CD4-positive, alpha-beta memory T cell (primary cell): ENCODE measurements at places on chromosomes 5 and 9. TPM values are rescaled to one million over a fixed set of nuclear protein-coding genes. Genes with fewer than 3 reads are reported as not detected.
A peak's percentile ranks its signal among the peaks of the same experiment; 100 is the strongest.

DNA sequence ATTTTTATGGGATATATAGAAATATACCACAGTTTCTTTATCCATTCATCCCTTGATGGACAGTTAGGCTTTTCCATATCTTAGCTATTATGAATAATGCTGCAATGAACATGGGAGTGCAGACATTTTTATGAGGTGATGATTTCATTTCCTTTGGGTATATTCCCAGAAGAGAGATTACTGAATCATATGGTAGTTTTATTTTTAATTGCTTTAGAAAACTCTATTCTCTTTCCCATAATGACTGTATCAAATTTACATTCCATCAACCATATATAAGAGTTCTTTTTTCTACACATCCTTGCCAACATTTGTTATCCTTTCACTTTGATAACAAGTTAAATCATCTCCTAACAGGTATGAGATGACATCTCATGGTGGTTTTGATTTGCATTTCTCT lies 821.6 kb downstream of the TLE1 start:
- H3K36me3 ChIP-seq = no peaks in the 10 kb centered on the region
- H3K27ac ChIP-seq = no peak overlapping the region
- H3K27me3 ChIP-seq = no peaks in the 10 kb centered on the region
- no peak overlapping the region for H3K4me3 ChIP-seq

DNA sequence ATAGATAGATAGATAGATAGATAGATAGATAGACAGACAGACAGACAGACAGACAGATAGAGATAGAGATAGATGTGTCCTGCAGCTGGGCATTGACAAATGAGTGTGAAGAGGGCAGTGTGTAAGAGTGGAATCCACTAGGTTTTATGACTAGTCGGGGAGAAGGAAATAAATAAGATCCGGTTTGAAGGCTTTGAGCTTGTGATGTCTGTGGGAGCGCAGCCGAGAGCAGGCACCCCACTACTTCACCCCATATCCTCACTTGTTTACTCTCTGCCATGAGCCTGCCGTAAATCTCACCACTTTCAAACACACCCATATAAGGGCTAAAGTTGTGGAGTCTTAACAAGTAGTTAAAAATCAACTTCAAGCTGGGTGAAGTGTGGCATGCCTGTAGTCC lies 1.4 kb upstream of the SUSD1 start:
- peak; percentile 65 for DNase-seq
- no peaks in the 10 kb centered on the region for H3K27me3 ChIP-seq
- no peak overlapping the region for H3K4me3 ChIP-seq
- no peak overlapping the region for H3K27ac ChIP-seq
- peaks cover 85% of the 10 kb centered on the region for H3K4me1 ChIP-seq
- no peaks in the 10 kb centered on the region for H3K36me3 ChIP-seq

DNA sequence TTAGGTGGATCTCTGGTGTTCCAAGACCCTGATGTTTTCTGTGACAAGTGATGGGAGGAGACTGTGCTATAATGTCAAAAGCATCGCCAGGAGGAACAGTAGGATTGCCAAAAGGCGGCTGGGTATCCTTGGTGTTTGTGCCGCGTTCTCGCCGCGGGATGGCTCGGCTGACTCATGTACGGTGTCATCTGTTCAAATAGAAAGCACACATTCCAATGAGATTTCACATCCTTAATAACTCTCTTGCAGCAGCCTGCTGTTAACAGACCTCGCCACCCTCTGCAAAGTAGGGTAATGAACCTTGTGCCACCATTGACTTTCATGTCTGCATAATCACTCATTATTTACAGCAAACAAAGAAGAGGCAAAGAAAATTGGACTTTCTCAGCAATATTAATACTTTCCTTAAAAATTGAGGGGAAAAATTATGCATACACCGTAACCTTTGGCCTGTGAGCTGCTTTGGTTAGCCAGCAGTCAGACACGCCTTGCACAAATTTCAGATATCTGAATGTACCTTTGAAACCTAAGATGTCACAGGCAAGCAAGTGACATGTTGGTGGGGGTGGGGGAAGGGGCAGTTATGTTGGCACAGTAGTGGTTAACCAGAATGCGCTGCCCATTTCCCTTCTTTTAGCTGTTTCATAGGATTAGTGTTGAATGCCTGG lies 289.4 kb downstream of the EFNA5 start:
- no peak for DNase-seq
- H3K27ac ChIP-seq = no peak overlapping the region
- H3K36me3 ChIP-seq = no peaks in the 10 kb centered on the region
- H3K4me3 ChIP-seq = no peak overlapping the region
- no peaks in the 10 kb centered on the region for H3K4me1 ChIP-seq

DNA sequence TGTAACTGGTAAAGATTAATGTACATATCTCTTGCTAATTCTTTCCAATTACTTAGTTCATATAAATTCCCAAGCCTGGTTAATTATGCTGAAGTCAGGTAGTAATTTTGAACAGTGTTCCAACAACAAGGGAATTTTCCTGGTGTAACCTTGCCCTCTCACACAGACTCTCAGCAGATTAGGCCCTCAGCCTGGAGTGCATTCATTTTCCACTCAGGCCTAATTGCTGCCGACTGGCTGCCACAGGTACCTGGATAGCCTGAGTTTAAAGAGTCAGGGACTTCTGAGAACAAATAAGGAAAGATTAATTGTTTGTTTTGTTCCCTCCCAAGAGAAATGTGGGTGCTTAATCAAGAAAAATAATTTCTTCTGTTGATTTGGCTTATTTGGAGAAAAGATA lies 71.4 kb downstream of the PPIC start:
- H3K4me1 ChIP-seq = no peaks in the 10 kb centered on the region
- DNase-seq = no peak
- no peak overlapping the region for H3K4me3 ChIP-seq
- no peaks in the 10 kb centered on the region for H3K36me3 ChIP-seq
- H3K27ac ChIP-seq = no peak overlapping the region

DNA sequence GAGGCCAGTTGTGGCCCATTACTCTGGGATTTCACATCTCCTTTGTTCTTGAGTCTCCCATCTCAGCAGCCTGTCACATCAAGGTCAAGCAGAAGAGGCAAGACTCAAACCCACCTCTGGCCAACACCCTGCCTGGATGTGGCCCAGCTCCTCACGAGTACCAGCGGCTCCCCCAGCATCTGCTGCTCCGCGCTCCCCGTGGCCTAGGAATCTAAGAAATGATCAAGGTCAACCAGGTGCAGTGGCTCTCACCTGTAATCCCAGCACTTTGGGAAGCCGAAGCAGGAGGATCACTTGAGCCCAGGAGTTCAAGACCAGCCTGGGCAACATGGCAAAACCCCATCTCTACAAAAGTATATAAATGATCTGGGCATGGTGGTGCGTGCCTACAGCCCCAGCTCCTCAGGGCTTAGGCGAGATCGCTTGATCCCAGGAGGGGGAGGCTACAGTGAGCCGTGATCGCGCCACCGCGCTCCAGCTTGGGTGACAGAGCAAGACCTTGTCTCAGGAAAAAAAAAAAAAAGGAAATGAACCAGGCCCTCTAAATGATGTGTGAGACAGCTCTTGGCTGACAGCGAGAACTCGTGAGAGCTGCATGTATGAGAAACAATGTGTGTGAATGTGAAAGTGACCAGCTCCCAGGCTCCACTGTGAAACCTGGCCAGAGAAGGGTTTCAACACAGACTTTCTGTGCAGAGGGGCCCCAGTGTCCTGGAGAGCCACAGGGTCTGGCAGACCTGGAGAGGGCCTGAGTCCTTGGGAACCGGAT lies 61.6 kb upstream of the ANGPTL2 start:
- no peaks in the 10 kb centered on the region for H3K36me3 ChIP-seq
- no peak overlapping the region for H3K27ac ChIP-seq

GRCh38 chr9:68802525-68803015 lies 97.5 kb downstream of the PIP5K1B start:
- no peak for DNase-seq
- no peak overlapping the region for H3K4me3 ChIP-seq
- no peak overlapping the region for H3K27ac ChIP-seq
- H3K4me1 ChIP-seq = no peaks in the 10 kb centered on the region
- H3K36me3 ChIP-seq = no peaks in the 10 kb centered on the region

PLAC8L1 gene
- total RNA-seq = not detected

FOXB2 gene
- total RNA-seq = not detected
